ENCODE measurements at places on chromosomes 1 and 21. TPM values are rescaled to one million over a fixed set of nuclear protein-coding genes. Genes with fewer than 3 reads are reported as not detected.

DNA sequence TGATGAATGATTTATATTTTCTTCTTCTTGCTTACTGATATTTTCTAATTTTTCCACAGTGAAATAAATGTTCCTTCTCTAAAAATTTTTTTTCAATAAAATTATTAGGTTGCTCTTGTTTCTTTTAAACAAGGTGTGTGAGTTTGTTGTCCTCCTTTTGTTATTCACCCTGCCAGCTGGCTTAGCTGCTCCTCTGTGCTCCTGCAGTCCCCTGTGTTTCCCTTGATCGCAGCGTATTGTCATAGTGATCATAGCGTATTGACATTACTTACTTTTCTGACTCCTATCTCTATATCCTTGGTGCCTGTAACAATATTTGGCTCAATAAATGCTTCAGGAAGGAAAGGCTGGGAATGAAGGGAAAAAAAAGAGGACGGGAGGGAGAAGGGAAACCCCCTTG lies 24.9 kb upstream of the PODN start:
- no peak for DNase-seq
- H3K4me3 ChIP-seq: no peak overlapping the region
- no peaks in the 10 kb centered on the region for H3K4me1 ChIP-seq
- no peaks in the 10 kb centered on the region for H3K27me3 ChIP-seq
- H3K27ac ChIP-seq: no peak overlapping the region
- H3K36me3 ChIP-seq: peaks cover 13% of the 10 kb centered on the region

The RBM34 gene
- polyA plus RNA-seq: 88.6 TPM

GRCh38 chr1:113912594-113913311 lies 7.6 kb downstream of the DCLRE1B start:
- peaks cover 24% of the 10 kb centered on the region for H3K36me3 ChIP-seq
- H3K4me3 ChIP-seq: no peak overlapping the region
- no peaks in the 10 kb centered on the region for H3K4me1 ChIP-seq
- no peak overlapping the region for H3K27ac ChIP-seq

DNA sequence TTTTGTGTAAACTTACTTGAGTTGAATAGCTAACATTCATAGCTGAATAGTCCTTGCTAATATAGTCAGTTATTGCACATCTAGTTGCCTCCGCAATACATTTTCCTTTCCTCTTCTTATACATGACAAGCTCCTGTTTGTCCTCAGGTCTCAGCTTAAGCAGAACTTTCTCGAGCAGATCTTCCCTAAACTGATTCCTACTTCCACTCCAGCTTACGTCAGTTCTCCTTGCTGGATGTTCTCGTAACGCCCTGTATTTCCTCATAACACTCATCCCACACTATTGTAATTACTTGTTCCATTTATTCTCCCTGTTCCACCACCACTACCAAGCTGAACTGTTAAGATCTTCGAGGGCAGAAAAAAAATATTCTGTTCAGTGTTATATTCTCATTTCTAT lies 15.1 kb upstream of the OMA1 start:
- no peak overlapping the region for H3K27ac ChIP-seq
- no peaks in the 10 kb centered on the region for H3K4me1 ChIP-seq
- H3K36me3 ChIP-seq: no peaks in the 10 kb centered on the region
- DNase-seq: no peak
- no peaks in the 10 kb centered on the region for H3K27me3 ChIP-seq
- H3K4me3 ChIP-seq: no peak overlapping the region

- peaks cover 47% of the 10 kb centered on the region for H3K36me3 ChIP-seq
- peak overlapping the region; percentile 98 for H3K27ac ChIP-seq
- no peaks in the 10 kb centered on the region for H3K27me3 ChIP-seq
- H3K4me1 ChIP-seq: peaks cover 29% of the 10 kb centered on the region
- DNase-seq: no peak
These were observed 790 bp downstream of the RPS8 start for GRCh38 chr1:44775930-44776729.

DNA sequence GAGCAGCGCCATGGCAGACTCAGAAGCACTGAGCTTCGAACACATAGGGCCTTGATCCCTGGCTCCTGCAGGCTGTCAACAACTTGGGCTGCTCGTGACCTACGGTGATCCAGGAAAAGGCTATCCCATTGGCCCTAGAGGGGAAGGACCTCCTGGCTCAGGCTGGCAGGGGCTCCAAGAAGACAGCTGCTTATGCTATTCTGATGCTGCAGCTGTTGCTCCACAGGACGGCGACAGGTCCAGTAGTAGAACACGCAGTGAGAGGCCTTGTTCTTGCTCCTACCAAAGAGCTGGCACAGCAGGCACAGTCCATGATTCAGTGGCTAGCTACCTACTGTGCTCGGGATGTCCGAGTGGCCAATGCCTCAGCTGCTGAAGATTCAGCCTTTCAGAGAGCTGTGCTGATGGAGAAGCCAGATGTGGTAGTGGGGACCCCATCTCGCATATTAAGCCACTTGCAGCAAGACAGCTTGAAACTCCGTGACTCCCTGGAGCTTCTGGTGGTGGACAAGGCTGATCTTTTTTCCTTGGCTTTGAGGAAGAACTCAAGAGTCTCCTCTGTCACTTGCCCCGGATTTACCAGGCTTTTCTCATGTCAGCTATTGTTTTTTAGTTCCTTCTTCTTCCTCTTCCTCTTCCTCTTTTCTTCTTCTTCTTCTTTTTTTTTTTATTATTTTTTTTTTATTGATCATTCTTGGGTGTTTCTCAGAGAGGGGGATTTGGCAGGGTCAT lies 18.9 kb downstream of the ITLN2 start:
- no peak overlapping the region for H3K4me3 ChIP-seq
- no peaks in the 10 kb centered on the region for H3K36me3 ChIP-seq
- no peaks in the 10 kb centered on the region for H3K4me1 ChIP-seq
- DNase-seq: no peak

- no peak overlapping the region for H3K27ac ChIP-seq
- peaks cover 9% of the 10 kb centered on the region for H3K4me1 ChIP-seq
- peaks cover 29% of the 10 kb centered on the region for H3K36me3 ChIP-seq
- no peak overlapping the region for H3K4me3 ChIP-seq
These were observed 3.2 kb downstream of the MYBPH start for GRCh38 chr1:203172184-203173010.

GRCh38 chr1:14598007-14598497 lies 433 bp upstream of the KAZN start:
- no peak for DNase-seq
- H3K36me3 ChIP-seq: no peaks in the 10 kb centered on the region
- peak overlapping the region; percentile 59 for H3K4me3 ChIP-seq
- no peak overlapping the region for H3K27ac ChIP-seq

- no peak overlapping the region for H3K27ac ChIP-seq
- peaks cover 9% of the 10 kb centered on the region for H3K4me1 ChIP-seq
- DNase-seq: peak; percentile 51
- H3K36me3 ChIP-seq: no peaks in the 10 kb centered on the region
These were observed 48.0 kb upstream of the SLC19A1 start for GRCh38 chr21:45590246-45590725.

DNA sequence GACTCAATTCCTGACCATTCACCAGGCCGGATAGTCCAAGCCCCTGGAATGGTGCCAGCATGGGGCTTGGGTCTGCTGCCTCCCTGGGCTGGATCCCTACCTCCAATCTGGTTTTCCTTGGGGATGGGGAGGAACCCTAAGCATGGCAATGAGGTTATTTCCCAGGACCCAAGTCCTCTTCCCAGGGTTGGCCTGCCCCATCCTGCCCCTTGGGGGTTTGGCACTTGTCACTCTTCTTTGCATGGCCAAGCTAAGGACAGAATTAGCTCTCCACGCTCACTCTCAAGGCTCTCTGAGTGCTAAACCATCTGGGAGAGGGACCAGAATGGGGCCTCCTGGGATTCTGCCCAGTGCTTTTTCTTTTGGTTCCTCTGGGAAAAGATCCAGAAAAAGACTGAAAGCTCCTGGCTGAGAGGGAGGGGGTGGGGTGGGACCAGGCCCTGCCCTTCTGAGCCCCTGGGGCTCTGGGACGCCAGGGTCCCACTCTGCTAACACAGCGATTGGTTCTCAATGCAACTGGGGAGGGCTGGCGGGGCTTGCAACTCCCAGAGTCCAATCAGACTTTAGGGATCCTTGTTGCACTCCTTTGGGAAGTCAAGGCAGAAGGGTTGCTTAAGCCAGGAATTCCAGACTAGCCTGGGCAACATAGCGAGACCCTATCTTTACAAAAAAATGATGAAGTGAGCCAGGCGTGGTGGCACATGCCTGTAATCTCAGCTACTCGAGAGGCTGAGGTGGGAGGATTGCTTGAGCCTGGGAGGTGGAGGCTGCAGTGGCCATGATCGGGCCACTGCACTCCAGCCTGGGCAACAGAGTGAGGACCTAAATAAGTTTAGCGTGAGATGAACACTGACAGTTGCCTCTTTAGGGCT lies 52.7 kb downstream of the DHRS3 start:
- peaks cover 14% of the 10 kb centered on the region for H3K4me1 ChIP-seq
- no peaks in the 10 kb centered on the region for H3K27me3 ChIP-seq
- DNase-seq: peak; percentile 49
- H3K4me3 ChIP-seq: no peak overlapping the region
- peak overlapping the region; percentile 2 for H3K27ac ChIP-seq

DNA sequence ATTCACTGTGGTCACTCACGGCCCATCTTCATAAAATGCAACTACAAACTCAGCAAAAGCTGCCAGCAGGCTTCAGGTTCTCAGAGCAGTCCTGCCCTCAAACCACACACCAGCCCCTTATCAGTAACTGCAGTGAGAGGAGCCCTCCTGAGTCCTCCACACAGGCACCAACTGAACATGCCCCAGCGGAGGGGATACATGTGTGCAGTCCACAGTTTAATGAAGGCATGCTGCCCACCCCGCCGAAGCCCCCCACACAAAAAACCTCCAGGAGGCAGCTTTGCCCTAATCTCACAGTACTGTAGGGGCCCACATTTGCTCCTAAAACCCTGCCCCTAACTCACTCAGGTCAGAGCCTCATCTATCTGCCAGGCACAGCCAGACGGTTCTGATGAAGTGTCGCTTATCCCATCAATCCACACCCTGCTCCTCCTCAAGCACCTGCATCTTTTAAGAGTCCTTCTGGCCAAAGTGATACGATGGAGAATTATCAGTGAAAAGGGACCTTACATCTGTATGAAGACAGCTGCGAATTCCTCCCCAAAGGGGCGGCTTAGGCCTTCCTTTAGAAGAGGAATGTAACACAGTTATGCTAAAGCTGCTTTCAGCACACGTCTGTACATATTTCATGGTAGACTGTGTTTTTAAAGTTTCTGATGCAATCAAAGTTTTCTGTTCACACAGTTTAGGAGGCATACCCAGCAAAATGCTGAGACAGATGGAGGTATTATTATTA lies 3.5 kb downstream of the ABCB10 start:
- H3K4me3 ChIP-seq: no peak overlapping the region
- DNase-seq: no peak
- peaks cover 24% of the 10 kb centered on the region for H3K4me1 ChIP-seq
- H3K27me3 ChIP-seq: no peaks in the 10 kb centered on the region

The ELOA gene
- polyA plus RNA-seq: 25.4 TPM

DNA sequence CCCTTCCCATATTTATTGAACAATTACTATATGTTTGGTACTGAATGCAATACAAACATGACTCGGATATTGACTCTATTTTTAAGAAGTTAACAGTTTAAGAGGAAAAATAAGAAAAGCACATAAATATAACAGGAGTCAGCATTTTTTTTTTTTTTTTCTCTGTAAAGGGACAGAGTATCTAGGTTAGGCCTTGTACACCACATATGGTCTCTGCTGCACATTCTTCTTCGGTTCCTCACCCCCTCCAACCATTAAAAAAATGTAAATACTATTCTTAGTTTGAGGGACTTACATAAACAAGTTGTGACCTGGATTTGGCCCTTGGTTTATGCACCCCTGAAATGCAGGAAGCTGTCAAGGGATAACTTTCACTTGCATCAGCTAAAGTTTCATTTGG lies 40.4 kb downstream of the PHC2 start:
- no peaks in the 10 kb centered on the region for H3K27me3 ChIP-seq
- H3K27ac ChIP-seq: no peak overlapping the region
- no peaks in the 10 kb centered on the region for H3K36me3 ChIP-seq
- DNase-seq: no peak

DNA sequence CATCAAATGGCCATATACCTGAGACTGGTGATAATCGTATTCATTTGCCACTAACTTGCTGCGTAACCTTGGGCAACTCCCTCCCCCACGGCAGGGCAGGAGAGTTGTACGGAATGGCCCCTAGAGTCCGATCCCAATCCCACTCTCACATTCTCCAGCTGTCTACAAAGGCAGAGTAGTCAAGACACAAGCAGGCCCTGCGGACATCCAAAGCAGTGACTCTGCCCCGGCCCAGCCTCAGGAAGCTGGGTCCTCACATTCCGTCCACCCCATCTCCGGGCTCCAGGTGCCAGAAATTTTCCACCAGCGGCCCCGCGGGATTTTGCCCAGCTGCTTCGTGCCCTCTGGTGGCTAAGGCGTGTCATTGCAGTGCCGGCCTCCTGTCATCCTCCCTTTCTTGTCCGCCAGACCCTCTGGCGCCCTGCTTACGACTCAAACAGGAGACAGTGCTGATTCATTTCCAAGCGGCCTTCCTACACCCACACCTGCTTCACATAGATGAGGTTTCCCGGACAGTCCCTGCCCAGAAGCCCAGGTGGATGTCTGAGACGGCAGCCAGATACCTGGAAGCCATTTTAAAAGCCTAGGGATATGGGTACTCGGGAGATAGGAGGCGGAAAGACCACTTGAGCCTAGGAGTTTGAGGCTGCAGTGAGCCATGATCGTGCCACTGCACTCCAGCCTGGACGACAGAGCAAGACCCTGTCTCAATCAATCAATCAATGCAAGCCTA lies 2.9 kb upstream of the S100A2 start:
- H3K4me3 ChIP-seq: peak overlapping the region; percentile 11
- peaks cover 40% of the 10 kb centered on the region for H3K4me1 ChIP-seq
- no peak overlapping the region for H3K27ac ChIP-seq
- no peaks in the 10 kb centered on the region for H3K27me3 ChIP-seq
- peak; percentile 62 for DNase-seq

- no peak overlapping the region for H3K4me3 ChIP-seq
- no peak overlapping the region for H3K27ac ChIP-seq
These were observed 23.4 kb downstream of the SESN2 start for GRCh38 chr1:28282426-28283407.

GRCh38 chr1:230758709-230759368 lies 11.7 kb downstream of the CAPN9 start:
- H3K4me1 ChIP-seq: peaks cover 2% of the 10 kb centered on the region
- H3K36me3 ChIP-seq: no peaks in the 10 kb centered on the region
- DNase-seq: no peak
- H3K27me3 ChIP-seq: no peaks in the 10 kb centered on the region
- no peak overlapping the region for H3K27ac ChIP-seq

The MMEL1 gene
- polyA plus RNA-seq: 2.3 TPM

DNA sequence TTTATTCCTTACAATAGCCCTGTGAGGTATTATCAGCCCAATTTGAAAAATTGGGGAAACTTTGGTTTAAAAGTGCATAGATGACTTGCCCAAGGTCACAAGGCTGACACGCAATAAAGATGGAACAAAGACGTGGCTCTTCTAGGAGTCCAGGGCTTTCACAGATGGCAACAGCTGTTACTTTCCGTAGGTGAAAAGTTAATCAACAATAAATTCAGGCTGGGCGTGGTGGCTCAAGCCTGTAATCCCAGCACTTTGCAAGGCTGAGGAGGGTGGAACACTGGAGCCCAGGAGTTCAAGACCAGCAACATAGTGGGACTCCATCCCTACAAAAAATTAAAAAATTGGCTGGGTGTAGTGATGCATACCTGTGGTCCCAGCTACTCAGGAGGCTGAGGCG lies 87.8 kb upstream of the ATF3 start:
- no peaks in the 10 kb centered on the region for H3K36me3 ChIP-seq
- H3K4me1 ChIP-seq: peaks cover 8% of the 10 kb centered on the region
- no peaks in the 10 kb centered on the region for H3K27me3 ChIP-seq
- DNase-seq: no peak
